ENCODE measurements at places on chromosomes 3 and 15.

GRCh38 chr3:197694251-197694650 lies 42.5 kb downstream of the RUBCN start:
- no peak for DNase-seq

DNA sequence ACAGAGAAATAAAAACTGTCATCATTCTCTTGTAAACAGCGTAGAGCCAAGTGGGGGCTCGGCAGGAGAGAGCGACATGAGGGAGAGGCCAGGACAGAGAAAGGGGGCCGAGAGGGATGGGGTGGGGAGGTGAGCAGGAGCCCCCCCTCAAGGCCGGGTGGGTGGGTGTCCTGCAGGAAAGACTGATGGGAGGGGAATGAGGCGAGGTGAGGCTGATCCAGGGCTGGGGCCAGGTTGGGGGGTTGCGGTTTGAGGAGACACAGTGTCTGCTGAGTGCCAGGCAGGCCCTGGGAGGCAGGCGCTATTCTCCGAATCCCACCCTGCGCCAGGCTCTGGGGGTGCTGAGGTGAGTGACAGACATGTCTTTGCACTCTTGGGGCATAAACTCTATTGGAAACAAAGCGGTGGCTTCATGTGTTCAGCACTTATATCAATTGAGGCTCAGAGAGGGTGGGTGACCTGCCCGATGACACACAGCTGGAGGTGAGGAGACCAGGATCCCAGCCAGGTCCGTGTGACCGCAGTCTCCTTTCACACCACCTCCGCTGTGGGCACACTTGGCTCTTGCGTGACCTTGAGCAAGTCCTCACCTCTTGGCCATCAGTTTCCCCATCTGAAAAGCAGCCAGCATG lies 19.6 kb upstream of the CSPG4 start:
- no peak for DNase-seq

DNA sequence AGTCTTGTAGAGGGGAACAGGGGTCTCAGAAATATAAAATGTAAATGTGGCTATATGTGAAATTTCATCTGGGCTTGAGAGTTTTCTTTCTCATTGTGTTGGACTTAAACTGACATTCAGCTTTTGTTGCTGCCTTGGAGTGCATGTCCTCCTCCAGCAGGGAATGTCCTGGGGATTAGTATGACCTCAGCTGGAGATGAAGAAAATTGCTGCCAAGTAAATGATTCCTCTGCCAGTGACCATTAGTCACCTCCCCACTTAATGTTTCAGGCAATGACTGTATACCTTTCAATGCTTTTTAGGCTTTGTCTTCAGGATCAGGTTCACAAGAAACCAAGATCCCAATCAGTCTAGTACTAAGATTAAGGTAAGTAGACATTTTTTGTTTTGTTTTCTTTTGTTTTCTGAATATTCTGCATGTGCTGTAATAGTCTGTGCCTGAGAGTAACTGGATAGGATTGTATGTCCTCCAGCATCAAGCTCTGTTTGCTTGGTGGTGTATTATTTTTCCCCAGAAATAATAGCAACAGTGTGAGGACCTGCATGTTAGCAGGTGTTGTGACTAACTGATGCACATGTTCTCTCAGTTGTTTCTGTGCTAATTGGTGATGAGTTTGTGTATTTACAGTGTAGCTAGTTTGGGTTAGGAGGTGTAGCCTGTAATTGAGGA lies 18.1 kb upstream of the SLC22A13 start:
- DNase-seq, result no peak

DNA sequence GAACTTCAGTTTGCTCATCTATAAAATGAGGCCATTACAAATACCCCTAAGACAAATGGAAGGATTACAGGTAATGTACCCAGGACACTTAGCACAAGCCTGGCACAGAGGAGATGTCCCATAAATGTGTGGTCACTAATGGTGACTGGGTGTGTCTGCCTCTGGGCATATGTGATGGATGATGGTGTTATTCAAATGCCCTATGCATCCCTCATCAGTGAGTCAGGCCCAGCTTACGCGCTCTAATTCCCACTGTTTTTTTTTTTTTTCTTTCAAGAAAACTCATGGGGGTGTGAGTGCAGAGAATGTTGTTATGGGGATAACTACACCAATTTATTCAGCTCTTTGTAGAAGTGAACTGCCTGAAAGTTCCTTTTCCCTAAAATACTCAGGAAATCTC lies 23.6 kb upstream of the KIF23 start:
- DNase-seq, result no peak

- no peak for DNase-seq
Measured at GRCh38 chr15:42214600-42214999, 6.5 kb upstream of the VPS39 start.

- DNase-seq, result no peak
Measured at GRCh38 chr3:29924783-29925561, 644.1 kb downstream of the RBMS3 start.

- DNase-seq, result no peak
Measured at GRCh38 chr3:61961900-61962299, 400.5 kb downstream of the PTPRG start.

GRCh38 chr3:90007778-90008499 lies 900.5 kb downstream of the EPHA3 start:
- DNase-seq, result no peak
